ENCODE measurements at places on chromosomes 13 and 19.

- DNase-seq = no peak
Measured at GRCh38 chr19:54247106-54247930, 4.7 kb upstream of the LILRA6 start.

DNA sequence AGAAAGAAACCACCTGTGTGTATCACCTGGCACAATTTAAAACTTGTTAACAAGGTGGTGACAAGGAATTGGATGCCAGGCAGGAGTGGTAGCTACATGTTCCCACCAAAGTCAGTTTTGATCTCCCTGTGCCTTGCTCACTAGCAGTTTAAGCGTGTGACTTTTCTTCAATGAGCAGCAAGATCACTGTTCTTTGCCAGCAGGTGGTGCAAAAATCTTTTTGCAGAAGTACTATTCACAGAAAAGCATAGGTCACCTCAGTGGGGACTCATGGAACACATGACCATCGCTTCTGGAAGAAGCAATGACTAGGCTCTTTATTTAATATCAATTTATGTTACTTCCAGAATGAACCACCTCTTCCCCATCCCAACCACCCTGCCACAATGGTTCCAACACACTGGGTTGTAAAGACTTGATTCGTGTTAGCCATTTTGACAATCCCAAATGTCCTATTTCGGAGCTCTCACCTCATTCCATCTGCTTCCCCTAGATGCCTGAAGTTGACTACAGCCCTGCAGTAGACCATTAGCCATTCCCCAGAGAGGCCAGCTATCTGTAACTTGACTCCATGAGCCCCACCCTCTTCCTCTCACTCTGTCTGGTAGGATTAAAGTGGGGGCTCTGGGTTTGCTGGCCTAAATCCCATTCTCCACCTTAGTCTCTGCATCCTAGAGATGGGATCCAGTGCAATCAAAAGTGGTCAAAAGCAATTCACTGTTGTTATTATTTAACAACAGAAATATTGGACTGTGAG, 59.1 kb upstream of the TNFRSF19 start:
- DNase-seq = no peak

GRCh38 chr19:6464070-6464873, at the start of gene CRB3:
CRB3 (plus strand) TSS chr19:6464271; CDS start chr19:6464702, 431 bp downstream.
- DNase-seq = no peak

DNA sequence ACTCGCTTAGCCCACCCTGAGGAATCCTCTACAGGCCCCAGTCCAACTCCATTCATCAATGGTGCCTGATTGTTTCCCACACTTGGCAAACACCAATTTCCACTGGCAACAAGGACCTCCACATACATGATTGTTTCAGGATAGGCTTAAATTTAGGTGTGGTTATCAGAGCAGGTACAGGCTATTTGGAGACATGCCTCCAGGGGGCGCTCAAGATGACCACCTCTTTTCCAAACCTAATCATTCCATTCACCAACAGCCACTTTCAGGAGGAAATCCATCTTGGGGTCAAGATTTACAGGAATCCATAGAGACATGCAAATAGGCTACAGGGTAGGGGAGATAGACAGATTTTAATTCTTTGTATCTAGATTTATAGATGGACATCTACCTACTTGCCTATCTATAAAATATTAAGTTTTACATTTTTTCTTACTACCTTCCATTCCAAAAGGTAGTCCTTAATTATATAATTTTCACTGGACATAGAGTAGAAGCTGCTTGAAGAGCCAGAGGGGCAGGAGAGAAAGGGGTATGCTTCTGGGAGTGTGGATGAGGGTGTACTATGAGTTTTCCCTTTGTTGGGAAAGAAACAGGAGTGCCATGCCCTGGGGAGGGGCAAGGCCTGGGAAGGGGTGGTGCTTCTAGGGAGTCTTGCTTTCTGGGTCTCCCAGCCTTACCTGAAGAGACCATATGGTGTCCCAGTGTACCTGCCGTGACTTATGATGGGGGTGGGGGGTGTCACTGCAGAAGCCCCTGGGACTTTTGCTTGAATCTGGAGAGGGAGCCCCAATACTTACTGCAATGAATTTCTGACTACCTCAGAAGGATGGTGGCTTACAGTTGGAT, 14.1 kb upstream of the PCDH8 start:
- peak; percentile 35 for DNase-seq

DNA sequence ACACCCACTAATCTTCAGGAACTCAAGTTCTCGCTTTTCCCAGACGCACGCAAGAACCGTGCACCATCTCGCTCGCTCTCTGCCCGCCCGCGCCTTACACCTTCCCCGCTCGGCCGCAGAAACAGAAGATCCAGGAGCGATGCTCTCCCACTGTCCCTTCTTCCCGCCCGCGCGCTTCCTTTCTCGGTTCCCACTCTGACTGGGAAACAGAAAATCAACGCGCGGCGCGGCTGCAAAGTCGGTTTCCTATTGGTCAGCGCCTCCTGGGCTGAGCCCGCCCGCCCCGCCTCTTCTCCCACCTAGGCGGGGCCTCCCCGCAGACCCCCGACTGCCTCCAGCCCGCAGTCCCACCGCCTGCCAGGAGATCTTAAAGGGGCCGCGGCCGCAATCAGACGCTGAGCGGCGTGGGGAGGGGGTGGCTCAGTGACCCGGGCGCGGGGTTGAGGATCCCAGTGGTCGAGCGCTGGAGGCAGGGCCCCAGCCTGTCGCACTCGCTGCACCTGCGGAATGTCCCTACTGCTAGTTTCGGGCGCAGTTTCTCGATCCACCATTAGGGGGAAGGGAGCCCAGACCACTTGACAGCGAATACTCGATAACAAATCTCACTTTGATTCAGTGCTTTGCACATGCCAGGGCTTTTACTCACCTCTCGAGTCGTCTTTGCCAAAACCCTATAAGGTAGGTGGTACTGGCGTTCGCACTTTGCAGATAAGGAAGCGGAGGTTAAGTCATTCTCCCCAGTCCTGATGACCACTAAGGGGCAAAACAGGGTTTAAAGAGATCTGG, 700 bp upstream of the SLC25A23 start:
- peak; percentile 98 for DNase-seq

GRCh38 chr19:6667114-6667627, 2.8 kb downstream of the TNFSF14 start:
- peak; percentile 56 for DNase-seq

GRCh38 chr13:54989418-54989817, 1960.8 kb downstream of the OLFM4 start:
- no peak for DNase-seq

DNA sequence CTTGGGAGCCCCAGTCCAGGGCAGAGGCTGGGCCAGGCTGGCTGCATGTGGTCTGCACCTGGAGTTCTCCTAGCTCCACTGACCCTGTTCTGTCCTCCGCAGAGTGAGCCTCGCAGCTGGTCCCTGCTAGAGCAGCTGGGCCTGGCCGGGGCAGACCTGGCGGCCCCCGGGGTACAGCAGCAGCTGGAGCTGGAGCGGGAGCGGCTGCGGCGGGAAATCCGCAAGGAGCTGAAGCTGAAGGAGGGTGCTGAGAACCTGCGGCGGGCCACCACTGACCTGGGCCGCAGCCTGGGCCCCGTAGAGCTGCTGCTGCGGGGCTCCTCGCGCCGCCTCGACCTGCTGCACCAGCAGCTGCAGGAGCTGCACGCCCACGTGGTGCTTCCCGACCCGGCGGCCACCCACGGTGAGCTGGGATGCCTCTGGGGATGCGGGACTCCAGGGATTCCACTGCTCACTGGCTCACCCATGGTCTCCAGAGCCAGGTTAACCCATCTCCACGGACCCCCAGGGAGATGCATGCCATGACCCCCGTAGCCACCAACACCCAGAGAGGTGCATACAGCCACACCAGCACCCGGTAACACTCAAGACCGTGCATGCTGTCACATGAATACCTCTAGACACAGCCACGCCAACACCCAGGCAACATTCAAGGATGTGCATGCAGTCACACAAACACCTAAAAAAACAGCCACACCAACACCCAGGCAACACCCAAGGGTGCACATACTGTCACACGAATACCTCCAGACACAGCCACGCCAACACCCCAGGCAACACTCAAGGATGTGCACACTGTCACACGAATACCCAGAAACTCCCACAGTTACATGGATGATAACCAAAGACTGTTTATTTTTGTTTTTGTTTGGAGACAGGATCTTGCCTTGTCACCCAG, 8.2 kb downstream of the PKN1 start:
- no peak for DNase-seq

DNA sequence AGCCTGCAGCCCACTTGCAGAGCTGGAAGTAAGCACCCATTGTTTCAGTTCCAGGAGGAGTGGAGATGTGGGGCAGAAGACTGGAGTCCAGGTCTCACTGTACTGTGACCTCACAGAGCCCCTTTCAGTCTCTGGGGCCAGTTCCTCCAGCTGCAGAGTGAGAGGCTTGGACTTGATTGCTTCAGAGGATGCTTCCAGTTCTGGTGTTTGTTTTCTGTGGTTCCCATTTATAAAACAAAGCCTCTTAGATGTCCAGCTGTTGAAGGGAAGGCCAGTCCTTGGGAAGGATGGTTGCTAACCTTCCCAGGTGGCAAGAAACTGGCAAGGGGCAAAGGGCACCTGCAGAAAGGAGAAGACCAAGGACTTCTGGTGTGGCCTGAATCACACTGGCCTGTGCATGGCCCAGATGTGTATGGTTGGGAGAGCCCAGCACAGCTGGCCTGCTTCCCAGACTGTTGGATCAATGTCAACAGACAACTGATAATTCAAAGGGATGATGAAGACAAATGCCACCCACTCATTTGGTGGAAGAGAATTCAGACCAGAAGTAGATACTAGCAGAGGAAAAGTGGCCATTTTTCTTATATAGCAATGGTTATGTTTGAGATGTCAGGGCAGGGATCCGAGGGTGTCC, 218.5 kb downstream of the ZNF536 start:
- DNase-seq = no peak

DNA sequence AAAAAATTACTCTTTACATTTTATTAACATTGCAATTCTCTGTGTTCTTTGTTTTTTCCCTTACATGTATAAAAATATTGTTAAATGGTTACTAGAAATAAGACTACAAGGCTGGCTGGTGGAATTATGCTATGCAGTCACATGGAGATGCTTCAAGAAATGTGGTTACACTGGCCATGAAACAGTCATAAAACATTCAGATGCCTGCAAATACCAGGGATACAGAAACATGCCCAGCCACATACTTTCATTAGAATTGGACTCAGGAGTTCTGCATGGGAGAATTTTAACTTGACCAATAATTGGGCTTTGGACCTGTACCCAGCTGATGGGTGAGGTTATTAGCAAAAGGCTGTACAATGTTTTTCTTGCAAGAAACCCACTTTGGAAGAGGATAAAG, 1407.7 kb upstream of the SLC10A2 start:
- no peak for DNase-seq

- no peak for DNase-seq
Measured at GRCh38 chr13:44967704-44968433, 21.4 kb downstream of the NUFIP1 start.

DNA sequence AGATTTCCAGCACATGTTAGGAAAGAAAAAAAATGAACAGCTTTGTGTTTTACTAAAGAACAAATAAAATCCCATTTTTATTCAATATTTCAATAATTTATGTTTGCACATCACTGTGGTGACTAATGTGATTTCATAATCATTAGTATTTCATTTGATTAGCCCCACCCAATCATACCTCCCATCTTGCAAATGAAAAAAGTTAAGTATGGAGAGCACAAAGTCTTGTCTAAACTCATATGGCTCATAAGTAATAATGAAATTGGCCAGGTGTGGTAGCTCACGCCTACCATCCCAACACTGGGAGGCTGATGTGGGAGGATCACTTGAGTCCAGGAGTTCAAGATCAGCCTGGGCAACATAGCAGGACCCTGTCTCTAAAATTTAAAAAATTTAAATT, 3.8 kb downstream of the ZNF490 start:
- DNase-seq = no peak

DNA sequence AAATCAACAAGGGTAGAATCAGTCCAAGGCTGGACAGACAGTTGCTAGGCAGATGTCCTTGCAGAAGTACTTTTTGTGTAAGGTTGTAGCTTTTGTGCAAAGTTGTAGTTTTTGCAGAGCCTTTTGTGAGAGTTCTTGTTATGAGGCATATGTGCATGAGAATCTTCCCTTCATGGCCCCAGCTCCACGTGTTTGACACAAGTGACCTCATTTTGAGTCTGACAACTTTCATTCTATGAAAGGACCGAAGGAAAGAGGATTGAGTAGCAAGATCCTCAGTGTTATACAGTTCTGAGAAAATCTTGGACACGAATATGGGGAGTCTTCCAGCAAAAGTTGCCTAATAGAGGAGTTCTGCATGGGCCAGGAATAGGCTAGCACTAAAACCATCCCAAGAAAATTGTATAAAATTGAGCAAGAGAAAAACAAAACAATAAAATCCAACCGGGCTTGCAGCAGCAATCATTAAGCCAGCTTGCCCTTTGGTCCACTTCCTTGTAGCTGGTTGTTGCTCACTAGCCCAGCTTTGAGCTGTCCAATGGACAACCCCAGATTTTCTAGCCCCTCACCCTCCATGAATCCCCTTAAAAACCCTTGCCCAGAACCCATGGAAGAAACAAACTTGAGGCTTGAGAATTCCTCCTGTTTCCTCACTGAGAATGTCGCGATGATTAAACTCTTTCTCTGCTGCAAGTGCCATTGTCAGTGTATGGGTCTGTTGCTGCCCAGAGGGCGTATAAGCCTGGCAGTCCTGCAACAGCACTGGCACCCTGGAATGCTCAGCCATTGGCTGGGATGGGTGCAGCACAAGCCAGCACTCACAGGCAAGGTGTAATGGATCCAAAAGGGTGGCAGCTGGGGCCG, 6.5 kb downstream of the EPSTI1 start:
- DNase-seq = no peak

DNA sequence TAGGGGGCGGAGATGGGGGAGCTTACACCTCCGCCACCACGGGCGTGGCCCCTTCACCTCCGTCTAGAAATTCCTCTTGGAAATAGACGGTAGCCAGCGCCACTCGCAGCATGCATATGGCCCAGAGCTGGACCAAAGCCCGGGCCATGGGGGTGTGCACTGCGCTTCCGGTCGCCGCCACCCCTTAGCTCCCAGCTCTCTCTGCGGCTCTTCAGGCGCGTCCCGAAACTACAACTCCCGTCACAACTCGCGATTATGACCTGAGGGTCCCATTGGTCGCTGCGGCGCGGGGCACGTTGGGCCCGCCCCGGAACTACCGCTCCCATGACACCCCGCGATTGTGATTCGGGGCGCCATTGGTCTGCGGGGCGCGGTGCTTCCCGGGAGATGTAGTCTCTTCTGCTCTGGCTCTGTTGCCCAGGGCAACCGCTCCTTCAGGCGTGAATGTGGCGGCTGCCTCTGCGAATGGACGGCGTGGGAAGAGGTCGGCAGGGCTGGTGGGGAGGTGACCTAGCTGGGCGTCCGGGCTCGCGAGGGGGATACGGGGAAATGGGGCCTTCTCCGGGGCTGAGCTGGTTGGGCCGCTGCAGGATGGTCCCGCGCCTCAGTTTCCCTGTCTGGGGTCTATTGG, at the start of the genes C19orf44 and CALR3:
TSS of gene C19orf44 (plus strand) at position 413 of the 631 bp plus-strand sequence. CDS start 4,399 bp downstream, outside the sequence.
TSS of gene CALR3 (minus strand) at position 186 of the 631 bp plus-strand sequence. CDS start at position 148, 38 bp downstream.
- peak; percentile 97 for DNase-seq

- no peak for DNase-seq
Measured at GRCh38 chr19:31818798-31819105, 469.5 kb upstream of the TSHZ3 start.

- no peak for DNase-seq
Measured at GRCh38 chr19:27794494-27795042, 1418.4 kb downstream of the UQCRFS1 start.

GRCh38 chr13:97212601-97213040, 9.5 kb upstream of the MBNL2 start:
- no peak for DNase-seq

All from activated T-cell treated with anti-CD3 and anti-CD28 coated beads, Interleukin-2, amount 50 U/mL, for 48 hours (primary cell).